Amniotic epithelial cell (primary cell): ENCODE measurements at places on chromosomes 13 and 19.

- DNase-seq, result peak; percentile 7
These were observed 241.0 kb downstream of the KLF5 start for GRCh38 chr13:73299787-73300186.

DNA sequence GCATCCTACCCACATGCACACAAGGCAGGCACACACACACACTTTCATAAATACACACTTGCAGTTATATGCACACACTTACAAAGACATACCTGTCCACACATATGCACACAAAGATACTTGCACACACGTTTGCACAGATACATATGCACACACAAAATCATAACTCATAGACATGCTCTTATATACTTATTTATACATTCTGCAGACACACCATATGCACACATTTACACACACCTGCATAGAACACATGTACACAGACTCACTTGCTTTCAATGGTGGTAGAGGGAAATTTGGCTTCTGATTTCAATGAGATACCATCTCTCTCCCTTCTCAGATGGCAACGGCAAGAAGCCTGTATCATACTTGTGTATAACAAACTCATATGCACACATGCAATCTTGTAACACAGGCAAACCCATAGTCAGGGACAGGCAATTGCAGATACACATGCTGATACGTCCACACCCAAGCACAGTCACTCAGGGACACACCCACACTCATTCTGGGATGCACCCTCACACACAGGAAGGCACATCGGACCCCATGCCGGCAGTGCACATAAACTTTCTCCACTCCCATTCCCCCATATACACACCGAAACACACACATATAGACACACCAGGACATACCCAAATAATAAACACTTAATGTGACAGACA lies 24.7 kb downstream of the OLFM2 start:
- no peak for DNase-seq

GRCh38 chr13:71865874-71866334 lies 1.1 kb downstream of the DACH1 start:
- DNase-seq, result peak; percentile 9

DNA sequence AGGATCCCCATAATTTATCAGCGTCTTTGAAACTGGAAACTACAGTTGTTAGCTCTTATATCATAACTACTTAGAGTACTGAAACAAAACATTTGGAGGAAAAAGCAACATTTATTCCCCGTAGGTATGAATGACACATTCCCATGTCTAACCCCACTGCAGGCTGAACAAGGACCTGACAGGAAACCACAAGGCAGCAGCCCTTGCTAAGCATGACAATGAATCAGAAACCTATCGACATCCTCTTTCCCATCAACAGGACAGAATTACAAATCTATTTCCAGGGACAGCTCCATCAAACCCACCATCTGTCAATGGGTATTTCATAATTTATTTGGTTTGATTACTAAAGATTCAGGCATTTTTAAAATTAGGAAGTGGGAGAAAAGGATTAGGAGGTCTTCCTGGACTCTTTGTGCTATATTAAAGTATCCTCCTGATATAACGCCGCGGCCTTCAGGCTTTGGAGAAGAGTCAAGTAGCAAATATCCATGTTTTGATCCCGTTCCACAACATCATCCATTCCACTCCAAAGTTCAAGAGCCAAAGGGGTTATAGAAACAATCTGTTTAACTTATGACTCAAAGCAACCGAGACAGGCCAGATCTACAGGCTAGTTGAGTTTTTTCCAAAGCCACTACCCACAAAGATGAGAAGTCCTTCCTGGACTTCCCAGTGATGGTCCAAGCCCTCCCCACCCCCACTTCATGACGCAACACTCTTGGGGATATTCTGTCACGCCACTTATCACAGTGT lies 51.1 kb downstream of the FAM216B start:
- DNase-seq, result peak; percentile 90

- no peak for DNase-seq
These were observed 1.4 kb downstream of the FZR1 start for GRCh38 chr19:3507371-3508120.

- no peak for DNase-seq
These were observed 290.8 kb upstream of the PCDH9 start for GRCh38 chr13:67520886-67521285.

GRCh38 chr19:42606660-42607351 lies 12.1 kb upstream of the CEACAM8 start:
- DNase-seq, result peak; percentile 17

DNA sequence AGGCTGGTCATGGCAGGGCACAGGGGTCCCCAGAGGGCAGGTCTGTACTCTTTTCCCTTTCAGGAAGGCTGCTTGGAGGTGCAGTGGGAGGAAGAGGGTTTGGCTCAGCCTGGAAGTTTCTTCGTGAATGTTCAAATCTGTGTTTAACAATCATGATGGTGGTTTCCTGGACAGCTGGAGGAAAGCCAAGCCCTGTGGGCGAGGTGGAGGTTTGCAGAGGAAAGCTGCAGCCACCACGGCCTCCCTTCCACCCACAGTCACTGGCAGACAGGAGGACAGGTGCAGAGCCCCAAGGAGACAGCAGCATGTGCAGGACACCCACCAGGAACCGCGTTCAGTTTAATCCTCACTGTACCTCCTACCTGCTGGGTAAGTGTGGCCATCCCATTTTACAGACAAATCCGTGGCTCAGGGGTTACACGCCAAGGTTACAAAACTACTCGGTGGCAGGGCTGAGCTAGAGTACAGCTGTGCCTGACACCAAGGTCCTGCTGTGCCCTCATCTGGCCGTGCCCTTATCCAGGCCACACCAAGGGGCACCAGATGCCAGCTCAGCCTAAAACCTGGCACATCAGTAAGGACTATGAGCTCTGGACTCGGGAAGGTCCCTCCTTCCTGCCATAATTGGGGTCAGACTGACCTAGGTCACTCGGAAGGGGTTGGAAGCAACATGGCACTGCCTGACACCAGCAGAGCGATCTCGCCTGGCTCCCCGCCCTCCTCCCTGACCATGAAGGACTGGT lies 34.1 kb downstream of the SUGP2 start:
- DNase-seq, result peak; percentile 14

GRCh38 chr13:42176294-42176693 lies 95.7 kb upstream of the AKAP11 start:
- DNase-seq, result no peak
